ENCODE measurements at places on chromosomes 12 and 14.

GRCh38 chr12:2195085-2195484 is 142.3 kb downstream of the CACNA1C start:
- no peak for DNase-seq

DNA sequence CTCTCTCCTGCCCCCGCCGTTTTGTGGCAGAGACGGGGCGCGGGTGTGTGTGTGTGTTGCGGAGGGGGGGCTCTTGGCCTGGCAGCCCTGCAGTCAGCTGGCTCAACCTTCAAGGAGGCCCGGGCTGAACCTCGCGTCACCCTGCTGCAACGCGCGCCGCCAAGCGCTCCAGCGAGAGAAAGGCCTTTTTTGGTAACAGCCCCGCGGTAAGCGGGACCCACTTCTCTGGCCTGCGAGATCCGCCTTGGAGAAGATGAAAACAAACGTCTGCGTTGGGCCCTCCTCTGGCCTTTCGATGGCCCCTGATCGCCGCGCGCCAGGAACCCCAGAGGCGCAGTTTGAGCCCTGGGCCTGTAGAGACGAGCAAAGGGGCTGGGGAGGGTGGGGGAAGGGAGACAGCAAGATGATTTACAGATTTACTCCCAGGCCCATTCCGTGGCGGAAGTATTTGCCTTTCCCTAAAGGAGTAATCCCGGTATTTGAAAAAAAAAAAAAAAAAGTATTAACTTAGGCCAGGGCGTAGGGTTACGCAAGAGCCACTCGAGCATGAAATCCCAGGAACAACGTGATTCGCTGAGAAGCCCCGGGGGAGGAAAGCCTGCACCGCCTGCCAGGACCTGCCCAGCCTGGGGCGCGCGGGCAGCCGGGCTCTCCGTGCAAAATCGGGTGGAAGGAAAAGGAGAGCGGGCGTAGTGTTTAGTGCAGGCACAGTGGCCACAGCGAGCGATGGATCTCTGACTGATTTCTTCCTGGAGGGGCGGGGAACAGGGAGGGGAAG is 4.5 kb upstream of the IRF2BPL start:
- peak; percentile 97 for DNase-seq

DNA sequence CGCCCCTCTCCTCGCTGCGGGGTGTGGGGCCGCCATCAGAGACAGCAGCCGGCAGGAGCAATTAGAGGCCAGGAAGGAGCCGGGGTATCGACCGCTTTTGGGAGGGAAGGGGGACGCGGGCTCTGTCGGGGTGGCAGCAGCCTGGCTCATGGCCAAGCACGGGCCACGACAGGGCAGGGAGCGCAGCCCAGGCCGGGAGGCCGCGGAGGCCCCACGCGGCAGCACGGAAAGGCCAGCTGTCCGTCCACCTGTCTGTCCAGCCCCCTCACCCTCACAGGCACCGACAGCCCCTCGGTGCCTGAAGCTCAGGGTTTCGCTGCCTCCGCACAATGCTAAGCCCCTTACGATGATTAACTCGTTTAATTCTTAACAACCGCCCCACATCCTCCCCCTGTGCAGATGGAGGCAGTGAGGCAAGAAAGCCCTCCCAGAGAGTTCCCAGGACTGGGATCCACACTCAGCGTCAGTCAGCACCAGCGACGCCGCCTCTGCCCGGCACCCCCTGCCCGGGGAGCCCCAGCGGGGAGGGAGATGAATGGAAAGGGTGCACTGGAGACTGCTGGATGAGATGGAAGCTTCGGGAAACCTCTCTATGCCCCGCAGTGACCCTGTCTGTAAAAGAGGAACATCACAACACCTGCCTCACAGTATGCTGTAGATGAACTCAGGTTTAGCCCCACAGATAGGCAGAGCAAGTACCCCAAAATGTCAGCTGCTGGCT is 23.7 kb downstream of the NCOR2 start:
- peak; percentile 80 for DNase-seq

GRCh38 chr12:105588106-105588505 is 257.6 kb downstream of the C12orf75 start:
- DNase-seq, result no peak

- DNase-seq, result no peak
These were observed 68.7 kb upstream of the MED13L start for GRCh38 chr12:116346222-116346621.

DNA sequence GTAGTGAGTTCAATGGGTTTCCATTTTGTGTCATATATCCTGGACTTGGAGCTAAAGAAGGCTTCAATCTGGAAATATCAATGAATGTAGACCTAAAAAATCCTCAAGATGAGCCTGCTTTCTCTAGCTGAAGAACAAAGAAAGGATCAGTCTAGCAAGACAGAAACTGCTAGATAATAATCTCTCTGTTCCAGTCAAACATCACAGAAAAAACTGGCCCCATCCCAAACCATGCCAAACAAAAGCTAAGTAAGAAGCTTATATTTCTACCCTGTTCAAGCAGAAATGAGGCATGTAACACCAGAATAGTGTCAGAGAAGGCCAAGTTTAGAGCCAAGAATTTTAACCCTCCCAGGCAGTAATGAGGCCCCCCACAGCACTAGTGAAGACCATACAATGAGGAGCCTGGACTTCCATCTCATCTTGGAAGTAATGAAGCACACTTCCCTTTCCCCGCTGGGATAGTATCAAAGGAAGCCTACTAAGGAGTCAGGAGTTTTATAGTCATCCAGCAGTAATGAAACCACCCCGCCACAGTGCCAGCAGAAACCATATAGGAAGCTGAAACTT is 95.8 kb downstream of the NELL2 start:
- no peak for DNase-seq

DNA sequence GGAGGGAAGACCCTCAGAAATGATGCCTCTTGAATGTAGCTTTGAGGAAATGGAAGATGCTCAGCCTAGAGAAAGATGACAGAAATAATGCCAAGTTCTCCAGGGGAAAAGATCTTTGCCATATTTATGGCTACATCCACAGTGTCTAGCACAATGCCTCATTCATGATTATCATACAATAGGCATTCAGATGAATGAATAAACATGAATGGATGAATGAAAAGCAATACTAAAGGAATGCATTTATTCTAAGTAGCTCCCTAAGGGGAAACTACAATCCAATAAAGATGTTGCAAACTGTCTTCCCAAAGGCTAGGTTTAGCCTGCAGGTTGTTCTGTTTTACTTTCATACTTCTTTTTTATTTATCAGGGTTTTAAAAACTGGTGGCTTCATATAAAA is 12.0 kb downstream of the TMTC1 start:
- no peak for DNase-seq

GRCh38 chr12:45658020-45658419 is 71.5 kb upstream of the ARID2 start:
- DNase-seq, result no peak

DNA sequence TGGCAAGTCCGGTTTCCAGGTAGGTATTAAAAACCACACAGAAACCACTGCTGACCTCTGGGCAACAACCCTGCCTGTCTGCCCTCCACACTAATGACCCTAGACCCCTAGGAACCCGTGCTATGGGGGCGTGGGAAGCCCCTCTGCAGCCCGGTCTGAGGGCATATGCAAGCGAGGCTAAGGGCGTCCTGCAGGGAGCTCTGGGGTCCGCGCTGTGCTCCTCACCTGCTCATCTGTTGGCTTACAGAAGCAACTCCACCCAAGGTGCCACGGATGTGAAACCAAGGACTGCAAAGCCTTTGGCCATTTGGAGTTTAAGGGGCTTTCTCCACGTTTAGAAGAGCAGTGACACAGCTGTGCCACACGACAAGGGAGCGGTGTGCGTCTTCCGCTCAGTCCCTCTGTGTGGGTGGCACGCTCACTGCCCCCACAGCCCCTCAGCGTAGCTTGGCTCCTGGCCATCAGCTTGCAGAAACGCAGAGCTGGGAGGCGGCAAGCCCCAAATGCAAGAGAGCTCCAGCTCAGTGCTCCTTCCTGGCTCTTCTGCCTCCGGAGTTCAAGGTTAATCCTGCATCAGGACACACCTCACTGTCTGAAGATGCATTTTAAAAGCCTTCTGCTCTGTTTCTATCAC is 18.4 kb downstream of the AMN start:
- no peak for DNase-seq

GRCh38 chr12:1643905-1644533 is 15.0 kb downstream of the WNT5B start:
- no peak for DNase-seq

GRCh38 chr14:37598747-37599506 is 3.5 kb downstream of the TTC6 start:
- no peak for DNase-seq

DNA sequence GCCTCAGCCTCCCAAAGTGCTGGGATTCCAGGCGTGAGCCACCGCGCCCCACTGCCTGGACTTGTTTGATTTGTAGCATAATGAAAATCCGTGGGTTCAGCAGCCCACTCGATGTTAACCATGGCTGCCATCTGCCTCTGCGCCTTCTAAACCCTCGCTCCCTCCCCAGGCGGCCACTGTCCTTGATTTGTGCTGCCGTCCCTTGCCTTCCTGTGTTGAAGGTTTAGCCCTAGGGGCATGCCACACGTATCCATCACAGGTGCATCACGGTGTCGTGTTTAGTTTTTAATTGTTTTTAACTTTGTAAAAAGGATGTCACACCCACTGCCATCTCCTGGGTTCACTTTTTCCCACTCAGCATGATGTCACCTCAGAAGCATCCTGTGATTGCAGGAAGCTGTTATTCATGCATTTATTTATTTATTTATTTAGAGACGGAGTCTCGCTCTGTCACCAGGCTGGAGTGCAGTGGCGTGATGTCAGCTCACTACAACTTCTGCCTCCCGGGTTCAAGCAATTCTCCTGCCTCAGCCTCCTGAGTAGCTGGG is 24.5 kb upstream of the ULK1 start:
- DNase-seq, result peak; percentile 67

DNA sequence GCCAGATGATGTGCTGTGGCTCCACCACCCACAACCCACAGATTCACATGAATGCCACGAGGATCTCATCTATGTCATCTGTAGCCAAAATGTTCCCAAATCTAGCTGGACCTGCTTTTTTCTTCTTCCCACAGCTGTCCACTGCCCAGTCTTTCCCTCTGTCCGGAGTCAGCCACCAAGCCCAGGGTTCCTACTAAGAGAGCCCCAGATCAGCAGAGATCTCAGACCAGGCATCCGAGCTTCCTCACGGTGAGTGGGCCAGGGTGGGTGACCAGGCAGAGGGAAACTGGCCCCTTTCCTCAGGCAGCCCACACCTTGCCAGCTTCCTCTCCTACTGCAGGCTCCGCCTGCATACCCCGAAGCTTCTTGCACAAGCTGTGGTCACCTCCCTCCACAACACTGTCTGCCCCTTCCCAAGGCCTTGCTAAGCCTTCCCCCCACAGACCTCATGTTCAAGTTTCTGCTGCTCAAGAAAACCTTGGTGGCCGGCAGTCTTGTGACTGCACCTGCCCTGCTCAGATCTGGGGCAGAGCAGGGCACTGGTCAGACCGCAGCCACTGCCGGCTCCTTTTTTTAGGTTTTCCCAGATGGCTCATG is 81.4 kb downstream of the ACTN1 start:
- no peak for DNase-seq

DNA sequence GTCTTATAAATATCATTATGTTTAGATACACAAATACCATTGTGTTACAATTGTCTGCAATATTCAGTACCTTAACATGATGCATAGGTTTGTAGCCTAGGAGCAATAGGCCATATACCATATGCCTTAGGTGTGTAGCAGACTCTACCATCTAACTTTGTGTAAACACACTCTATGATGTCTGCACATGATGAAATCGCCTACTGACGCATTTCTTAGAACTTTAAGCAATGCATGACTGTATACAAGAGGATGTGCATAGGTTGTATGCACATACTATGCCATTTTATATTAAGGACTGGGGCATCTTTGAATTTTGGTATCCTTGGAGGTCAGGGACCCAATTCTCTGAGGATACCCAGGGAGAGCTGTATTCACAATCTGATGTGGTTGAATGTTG is 10.1 kb upstream of the BTG1 start:
- DNase-seq, result no peak

DNA sequence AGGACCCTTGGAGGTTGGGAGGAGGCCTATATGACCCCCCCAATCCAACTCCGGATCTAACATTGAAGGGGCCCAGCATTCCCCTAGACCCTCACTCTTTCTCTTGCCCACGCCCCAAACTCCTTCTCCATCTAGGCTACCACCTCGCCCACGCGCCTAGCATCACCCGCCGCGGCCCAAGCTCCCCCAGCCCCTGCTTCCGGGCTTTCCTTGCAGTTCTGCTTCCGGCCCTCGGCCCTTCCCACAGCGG is 445 bp downstream of the CERS5 start:
- no peak for DNase-seq

DNA sequence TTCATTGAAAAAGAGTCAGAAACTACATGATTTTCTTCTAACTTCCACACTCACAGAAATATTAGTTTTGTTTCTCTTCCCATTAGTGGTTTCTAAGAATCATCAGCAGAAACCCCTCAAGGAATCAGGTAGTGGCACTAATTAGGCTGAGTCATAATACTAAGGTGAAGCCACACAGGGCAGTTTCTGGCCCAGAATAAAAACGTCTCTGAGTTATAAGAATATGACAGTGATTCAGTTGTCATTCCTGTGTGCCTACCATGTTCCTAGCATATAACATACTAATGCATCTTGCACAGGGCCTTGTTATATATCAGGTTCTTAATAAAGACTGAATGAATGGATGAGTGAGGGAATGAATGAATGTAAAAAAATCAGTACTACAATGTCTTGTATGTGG is 206.0 kb upstream of the PLEKHG7 start:
- DNase-seq, result no peak

DNA sequence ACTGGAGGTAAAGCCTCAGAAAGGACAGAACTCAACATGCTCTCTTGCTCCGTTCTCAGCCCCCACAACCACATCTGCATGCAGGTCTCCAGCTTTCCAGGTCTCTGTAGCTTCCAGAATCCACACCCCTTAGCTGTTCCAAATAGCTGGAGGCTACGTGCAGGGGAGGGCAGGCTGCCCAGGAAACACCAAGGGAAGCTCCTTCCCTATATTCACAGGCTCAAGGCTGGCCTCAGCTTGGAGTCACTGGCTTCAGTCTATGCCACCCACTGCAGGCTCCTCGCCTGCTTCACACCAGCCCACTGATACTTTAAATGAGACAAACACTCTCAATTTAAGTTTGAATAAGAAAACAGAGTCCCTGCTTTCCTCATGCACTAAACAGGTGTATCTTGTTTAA is 73.3 kb downstream of the ASCL4 start:
- DNase-seq, result no peak

- DNase-seq, result no peak
These were observed 22.2 kb downstream of the SYNDIG1L start for GRCh38 chr14:74403619-74404417.

All from DMS53 (cell line).